ENCODE measurements at places on chromosomes 6 and 20. TPM values are rescaled to one million over a fixed set of nuclear protein-coding genes. Genes with fewer than 3 reads are reported as not detected.

DNA sequence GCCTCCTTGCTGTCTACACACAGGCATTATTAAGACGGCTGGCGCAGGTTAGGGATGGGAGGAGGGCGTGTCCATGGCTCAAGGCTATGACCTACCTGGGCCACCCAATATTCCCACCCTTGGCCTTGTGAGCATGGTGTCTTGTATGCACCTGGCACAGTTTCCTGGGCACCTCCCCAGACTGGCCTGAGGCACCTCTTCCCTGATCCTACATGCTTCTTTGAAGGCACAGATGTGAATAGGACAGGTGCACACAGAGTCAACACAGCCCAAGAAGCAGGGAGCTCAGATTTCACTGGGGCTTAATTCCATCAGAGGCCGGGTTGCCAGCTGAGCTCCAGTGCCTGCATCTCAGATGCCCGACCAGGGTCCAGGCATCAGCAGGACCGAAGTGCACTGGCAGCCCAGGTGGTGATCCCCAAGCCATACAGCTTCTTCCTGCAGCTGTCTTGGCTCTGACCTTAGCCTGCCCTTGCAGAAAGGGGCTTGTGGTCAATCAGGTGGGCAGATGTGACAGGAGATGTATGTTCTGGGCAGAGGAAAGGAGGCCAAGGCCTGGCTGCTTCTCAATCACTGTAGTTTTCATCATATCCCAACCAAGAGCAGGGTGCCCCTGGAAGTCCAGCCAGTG is 287.7 kb downstream of the CLIC5 start:
- no peaks in the 10 kb centered on the region for H3K4me1 ChIP-seq
- no peaks in the 10 kb centered on the region for H3K36me3 ChIP-seq
- no peak overlapping the region for H3K4me3 ChIP-seq
- DNase-seq = no peak

DNA sequence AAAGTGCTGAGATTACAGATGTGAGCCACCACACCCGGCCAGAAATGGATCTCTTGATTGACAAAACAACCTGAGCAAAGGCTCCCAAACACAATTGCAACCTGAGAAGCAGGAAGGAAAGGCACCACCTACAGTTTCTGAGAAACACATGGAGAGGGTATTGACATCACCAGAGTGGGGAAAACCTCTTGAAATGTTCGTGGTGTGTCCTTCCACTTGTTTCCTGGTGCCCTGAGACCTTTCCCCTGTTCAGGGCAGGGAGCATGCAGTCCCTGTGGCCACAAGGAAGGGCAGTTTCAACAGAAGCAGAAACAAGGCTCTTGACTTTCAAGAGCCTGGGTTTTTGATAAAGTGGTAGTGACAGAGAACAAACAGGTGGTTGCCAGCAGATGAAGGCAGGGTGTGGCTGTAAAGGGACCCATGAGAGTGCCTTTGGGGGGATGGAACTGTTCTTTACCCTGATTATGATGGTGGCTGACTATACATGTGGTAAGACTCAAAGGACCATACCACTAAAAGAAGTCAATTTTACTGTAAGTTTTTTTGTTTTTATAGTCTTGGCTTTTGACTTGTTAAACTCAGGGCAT is 3.2 kb upstream of the BPIFA1 start:
- DNase-seq = no peak
- no peaks in the 10 kb centered on the region for H3K27me3 ChIP-seq

GRCh38 chr6:34438705-34439104 is 12.8 kb upstream of the RPS10 start:
- no peaks in the 10 kb centered on the region for H3K4me1 ChIP-seq
- H3K27me3 ChIP-seq = no peaks in the 10 kb centered on the region
- DNase-seq = no peak
- no peak overlapping the region for H3K4me3 ChIP-seq

GRCh38 chr6:46776070-46776712 is 17.0 kb upstream of the MEP1A start:
- DNase-seq = no peak
- no peaks in the 10 kb centered on the region for H3K27me3 ChIP-seq
- H3K27ac ChIP-seq = no peak overlapping the region
- H3K4me3 ChIP-seq = no peak overlapping the region
- no peaks in the 10 kb centered on the region for H3K4me1 ChIP-seq

- no peak overlapping the region for H3K27ac ChIP-seq
Observed at GRCh38 chr6:142569676-142570075, 267.9 kb downstream of the ADGRG6 start.

GRCh38 chr6:156508923-156509322 is 268.3 kb upstream of the ARID1B start:
- H3K27me3 ChIP-seq = no peaks in the 10 kb centered on the region
- H3K4me3 ChIP-seq = no peak overlapping the region
- H3K4me1 ChIP-seq = no peaks in the 10 kb centered on the region
- H3K27ac ChIP-seq = no peak overlapping the region

- H3K27ac ChIP-seq = no peak overlapping the region
- no peak overlapping the region for H3K4me3 ChIP-seq
- no peak for DNase-seq
Observed at GRCh38 chr6:56659721-56660380, 17.2 kb upstream of the DST start.

GRCh38 chr20:53623454-53624211 is 30.0 kb upstream of the ZNF217 start:
- H3K27me3 ChIP-seq = no peaks in the 10 kb centered on the region
- peak overlapping the region; percentile 81 for H3K27ac ChIP-seq
- no peaks in the 10 kb centered on the region for H3K36me3 ChIP-seq

MAS1 gene
- not detected for total RNA-seq

RAET1G gene
- not detected for total RNA-seq

PPP1R3G gene
- total RNA-seq = not detected

Data from CD4-positive, alpha-beta T cell (primary cell).